ENCODE measurements at places on chromosomes 5 and 9. TPM values are rescaled to one million over a fixed set of nuclear protein-coding genes. Genes with fewer than 3 reads are reported as not detected.

DNA sequence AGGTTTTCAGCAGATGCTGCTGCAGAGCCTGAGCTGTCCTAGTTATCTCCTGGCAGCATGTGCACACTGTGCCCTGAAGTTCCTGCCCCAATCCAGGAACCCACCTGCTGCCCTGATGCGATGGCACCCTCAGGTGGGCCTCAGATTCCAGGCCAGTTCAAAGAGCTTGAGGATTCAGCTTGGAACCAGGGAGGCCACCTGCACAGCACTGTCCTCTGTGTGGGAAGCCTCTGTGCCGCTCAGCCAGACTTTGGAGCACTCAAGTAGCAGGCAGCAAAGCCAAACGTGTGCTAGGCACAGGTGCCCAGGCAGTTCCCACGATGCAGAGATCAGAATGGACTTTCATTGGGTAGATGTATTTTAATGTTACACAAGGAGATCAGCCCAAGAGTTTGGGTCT lies 132.8 kb upstream of the RAPGEF1 start:
- no peak for DNase-seq

DNA sequence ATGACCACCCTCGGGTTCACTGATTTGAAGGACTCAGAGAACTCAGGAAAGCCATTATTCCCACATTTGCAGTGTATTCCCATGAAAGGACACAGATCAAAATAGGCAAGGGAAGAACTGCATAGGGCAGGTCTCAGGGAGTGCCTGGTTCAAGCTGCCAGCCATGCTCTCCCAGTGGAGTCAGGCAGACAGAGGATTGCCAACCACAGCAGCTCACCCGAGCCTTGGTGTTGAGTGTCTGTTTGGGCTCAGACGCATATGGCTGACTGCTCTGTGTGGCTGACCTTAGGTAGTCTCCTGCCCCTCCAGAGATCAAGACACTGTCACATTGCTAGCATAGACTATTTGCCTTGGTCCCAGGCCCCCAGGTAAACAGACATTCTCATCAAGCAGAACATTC lies 115.8 kb upstream of the OTULINL start:
- DNase-seq: no peak

DNA sequence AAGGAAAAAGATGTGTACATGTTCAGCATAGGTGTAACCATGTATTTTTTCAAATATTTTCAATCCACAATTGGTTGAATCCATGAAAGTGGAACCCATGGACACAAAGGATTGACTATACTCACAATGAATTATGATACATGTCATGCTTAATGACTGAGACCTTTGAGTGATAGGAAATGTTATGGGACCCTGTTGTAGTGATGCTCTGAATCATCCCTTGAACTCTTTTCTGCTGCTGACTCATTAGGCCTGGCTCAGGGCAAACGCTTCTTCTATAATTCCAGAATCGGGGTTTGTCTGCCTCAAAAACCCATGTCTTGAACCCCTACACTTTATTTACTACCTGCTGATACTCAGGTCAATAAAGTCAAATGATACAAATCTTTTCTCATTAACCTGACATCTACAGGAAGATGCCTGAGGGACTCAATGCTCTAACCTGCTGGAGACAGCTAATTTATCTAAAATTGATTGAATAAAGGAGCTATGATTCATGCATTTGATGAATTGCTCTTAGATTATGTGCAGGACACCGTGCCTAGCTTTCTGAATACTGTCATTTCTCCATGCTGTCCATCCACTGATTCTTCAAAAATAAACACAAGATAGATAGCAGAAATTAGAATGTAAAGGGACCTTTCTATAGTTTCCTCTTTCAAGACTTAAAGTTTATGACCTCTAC lies 260.1 kb downstream of the PRELID2 start:
- no peak for DNase-seq

DNA sequence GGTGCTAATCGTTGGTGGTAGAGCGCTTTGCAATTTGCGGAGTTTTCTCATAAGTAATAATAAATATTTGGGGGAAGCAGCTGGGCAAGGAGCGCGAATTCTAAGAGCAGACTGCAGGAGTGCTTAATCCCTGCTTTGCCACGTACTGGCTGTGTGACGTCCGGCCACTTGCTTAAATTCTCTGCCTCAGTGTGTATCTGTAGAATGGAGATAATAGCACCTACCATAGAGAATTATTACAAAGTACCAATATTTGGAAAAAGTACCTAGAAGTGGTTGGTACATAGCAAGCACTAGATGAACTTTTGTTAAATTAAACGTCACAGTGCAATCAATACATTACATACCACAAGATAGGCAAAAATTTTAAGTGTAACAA lies 598 bp upstream of the TMED7 start:
- DNase-seq: no peak

GZMA gene
- not detected for total RNA-seq

DNA sequence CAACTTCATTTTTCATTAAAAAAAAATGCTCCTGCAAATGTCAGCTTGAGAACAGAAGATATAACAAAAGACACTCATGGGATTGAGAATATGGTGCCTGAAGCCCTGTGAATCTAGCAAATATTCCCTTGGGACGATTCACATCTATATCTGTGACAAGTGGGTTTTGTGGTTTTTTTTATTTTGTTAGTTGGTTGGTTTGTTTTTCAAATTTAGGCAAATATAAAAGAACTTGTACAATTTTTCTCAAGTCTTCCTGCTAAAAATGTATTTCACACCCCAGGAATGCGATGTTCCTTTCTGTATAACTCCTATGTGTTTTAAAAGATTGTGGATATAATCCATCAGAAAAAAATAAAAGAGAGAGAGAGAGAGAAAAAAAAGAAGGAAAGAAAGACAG lies 1061.8 kb upstream of the ARRDC3 start:
- DNase-seq: no peak

DNA sequence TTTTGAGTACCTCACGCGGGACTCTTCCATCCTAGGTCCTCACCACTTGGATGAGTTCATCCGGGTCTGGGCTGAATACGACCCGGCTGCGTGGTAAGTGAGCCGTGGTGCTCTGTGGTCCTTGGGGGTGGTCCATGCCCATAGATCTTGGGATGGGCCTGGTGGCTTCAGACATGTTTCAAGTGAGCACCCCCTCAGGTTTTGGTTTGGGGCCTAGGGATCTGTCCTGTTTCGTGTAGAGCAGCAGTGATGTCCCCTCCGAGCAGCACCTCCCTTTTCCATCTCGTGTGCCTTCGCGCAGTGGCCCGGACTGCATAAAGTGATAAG lies 218.9 kb downstream of the CACNA1B start:
- no peak for DNase-seq

- no peak for DNase-seq
Measured at GRCh38 chr9:87513161-87513560, 15.5 kb downstream of the DAPK1 start.

PRDM9 gene
- total RNA-seq: not detected

DNA sequence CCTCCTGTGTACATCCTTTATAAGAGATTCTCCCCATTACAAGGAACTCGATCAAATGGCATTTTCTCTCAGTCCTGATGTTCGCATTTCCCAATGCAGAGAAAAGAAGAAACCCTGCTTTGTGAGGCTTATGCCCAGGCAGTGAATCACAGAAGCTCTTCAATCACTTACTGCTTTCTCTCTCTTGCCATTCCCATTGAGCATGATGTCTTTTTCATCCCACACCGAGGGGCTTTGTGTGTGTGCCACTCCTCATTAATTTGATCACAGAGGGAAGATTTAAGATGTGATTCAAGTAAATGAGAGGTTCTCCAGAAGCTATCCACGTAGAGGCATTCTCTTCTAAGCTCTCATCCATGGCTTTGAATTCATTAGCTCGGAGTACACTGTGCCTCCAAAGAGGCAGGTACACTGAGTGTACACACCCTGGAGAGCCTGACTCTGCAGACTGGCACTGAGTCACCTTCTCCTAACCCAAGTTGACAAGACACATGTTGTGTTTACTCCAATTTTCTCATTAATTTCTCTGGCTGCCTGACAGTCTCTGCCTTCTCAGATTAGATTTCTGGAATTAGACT lies 45.4 kb downstream of the MFAP3 start:
- no peak for DNase-seq

- no peak for DNase-seq
Measured at GRCh38 chr5:43161244-43161643, 30.8 kb upstream of the NIM1K start.

DNA sequence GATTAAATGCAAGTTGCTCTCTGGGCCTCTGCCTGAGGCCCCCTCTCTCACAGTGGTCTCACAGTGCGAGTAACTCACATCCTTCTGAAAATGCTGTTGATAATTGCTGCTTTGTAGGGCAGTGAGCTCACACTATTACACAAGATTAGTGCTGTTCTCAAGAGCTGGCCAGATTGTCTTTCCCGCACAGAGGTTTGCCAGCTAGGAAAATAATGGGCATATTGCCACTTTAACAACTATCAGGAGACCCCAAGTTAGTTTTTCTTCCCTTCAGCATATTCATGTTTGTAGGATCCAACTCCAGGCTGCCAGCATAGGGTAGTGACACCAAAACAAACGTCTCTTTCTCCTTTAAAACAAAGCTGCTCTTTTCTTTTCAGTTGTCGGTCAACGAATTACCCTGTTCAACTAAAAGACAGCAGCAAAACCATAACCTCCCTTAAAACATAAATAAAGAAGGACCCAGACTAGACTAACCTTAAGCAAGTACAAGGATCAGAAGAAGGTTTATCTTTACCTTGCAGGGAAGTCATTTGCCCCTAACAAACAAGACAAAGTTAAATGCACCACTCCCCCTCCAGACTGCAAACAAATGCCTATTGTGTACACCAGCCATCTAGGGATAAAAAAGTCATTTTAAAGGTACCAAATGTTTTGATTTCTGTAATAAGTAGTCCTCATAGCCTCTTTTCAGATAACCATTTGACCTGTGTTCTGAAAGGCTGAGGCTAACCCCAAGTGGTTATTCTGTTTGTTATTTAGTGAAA lies 91.4 kb downstream of the VCAN start:
- no peak for DNase-seq

DNA sequence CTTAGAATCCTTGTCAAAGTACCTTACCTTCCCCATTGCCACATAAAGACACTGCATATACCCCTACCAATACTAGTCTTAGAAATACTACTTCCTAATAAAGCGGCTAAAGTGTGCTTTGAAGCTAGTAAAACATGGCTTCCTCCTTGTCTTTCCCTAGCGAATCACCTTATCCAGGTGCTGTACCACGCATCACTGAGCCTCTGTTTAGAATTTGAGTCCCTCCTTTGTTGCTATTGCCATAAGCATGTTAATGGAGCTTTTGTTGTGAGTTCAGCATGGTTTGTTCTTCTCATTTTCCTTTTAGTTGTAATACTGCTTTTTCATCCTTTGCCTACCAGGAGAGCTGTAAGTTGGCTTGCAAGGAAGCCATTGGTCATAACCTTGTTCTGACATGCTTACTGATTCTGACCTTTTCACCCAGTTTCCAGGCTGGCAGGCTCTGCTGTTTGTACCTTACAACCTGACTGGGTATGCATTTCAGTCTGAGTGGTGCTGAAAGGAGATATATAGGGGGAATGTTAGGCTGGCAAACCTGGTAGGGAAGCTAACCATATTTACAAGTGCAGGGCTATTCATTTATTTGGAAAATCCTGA lies 49.8 kb downstream of the LMNB1 start:
- no peak for DNase-seq
